Hepatocyte (in vitro differentiated cells): ENCODE measurements at places on chromosomes 11 and 22.

- DNase-seq, result peak; percentile 76
Observed at GRCh38 chr11:95092549-95093324, 3.1 kb downstream of the ENDOD1 start.

GRCh38 chr22:32336771-32337424, 20.8 kb upstream of the RFPL3 start:
- DNase-seq, result no peak

- DNase-seq, result no peak
Observed at GRCh38 chr11:118618115-118618990, 10.9 kb downstream of the PHLDB1 start.

DNA sequence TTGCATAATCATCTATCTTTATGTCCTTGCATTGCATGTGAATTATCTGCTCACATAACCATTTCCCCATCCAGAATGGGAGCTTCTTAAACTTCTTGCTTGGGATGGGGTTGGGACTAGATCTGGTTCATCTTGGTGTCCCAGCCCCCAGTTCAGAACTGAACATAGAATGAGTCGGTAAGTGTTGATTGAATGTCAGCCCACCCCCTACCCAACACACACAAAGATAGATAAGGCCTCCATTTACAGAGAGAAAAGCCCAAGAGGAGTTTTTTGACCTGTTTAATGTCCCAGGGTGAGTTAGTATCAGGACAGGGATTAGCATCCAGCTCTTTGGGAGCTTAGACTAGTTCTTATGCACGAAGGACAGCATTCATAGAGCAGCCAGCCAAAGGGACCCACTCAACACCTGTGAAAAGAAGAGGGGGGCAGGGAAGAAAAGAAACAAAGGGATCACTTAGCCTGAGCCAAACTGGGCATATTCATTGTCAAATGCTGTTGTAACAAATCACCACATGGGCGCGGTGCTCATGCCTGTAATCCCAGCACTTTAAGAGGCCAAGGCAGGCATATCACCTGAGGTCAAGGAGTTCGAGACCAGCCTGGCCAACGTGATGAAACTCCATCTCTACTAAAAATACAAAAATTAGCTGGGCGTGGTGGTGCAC, 57.4 kb downstream of the CHRDL2 start:
- no peak for DNase-seq

GRCh38 chr11:30462421-30462820, 123.7 kb downstream of the MPPED2 start:
- DNase-seq, result no peak

DNA sequence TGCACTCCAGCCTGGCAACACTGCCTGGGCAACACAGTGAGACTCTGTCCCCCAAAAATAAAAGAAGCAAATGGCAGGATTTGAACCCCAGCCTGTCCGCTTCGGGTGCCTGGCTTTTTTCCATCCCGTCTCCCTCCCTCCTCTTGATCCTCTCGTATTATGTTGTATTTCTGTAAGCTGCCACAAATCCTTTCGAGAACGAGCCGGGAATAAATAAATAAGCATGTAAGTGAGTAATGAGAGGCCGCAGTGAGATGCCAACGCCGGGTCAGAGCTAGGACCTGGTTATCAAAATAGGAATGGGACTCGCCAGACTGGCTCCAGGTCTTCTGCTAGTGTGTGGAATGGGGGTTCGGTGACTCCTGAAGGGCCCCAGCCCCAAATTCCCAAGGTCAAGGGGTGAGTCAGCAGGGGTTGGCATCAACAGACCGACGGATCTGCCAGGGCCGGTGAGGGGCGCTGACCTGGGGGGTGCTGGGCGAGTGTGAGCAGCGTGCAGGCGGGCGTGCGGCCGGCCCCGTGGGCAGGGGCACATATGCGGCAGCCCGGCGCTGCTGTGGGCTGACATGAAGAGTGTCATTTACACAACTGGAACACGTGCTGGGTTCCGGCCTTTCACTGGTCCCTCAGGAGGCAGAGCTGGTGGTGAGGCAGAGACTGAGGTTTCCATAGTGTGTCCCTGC, 47.8 kb downstream of the FLRT1 start:
- DNase-seq, result no peak

GRCh38 chr11:67202028-67202427, 64.2 kb upstream of the GRK2 start:
- DNase-seq, result no peak

- DNase-seq, result peak; percentile 68
Observed at GRCh38 chr11:43419460-43419859, 60.7 kb downstream of the TTC17 start.

DNA sequence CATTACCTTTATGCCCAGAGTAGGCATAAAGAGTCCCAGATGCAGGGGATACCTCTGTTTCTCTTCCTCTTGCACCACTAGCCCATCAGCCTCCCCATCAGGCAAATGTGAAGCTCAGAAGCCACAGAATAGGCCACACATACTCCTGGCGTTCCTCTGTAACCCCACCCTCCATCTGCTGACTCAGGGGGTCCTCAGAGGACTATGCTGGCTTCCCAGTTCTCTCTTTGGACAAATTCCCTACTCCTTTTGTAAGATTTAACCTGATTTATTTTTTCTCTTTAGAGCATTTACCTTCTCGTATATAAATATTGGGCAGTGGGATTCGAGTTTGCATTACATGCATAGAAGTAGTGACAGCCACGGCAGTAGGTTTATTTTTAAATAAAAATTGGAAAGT, 262.3 kb upstream of the CADM1 start:
- no peak for DNase-seq

- no peak for DNase-seq
Observed at GRCh38 chr11:100484948-100485347, 202.1 kb upstream of the ARHGAP42 start.
